ENCODE measurements at places on chromosomes 11 and 22.

GRCh38 chr11:30730011-30730410 is 143.9 kb upstream of the MPPED2 start:
- DNase-seq = no peak

DNA sequence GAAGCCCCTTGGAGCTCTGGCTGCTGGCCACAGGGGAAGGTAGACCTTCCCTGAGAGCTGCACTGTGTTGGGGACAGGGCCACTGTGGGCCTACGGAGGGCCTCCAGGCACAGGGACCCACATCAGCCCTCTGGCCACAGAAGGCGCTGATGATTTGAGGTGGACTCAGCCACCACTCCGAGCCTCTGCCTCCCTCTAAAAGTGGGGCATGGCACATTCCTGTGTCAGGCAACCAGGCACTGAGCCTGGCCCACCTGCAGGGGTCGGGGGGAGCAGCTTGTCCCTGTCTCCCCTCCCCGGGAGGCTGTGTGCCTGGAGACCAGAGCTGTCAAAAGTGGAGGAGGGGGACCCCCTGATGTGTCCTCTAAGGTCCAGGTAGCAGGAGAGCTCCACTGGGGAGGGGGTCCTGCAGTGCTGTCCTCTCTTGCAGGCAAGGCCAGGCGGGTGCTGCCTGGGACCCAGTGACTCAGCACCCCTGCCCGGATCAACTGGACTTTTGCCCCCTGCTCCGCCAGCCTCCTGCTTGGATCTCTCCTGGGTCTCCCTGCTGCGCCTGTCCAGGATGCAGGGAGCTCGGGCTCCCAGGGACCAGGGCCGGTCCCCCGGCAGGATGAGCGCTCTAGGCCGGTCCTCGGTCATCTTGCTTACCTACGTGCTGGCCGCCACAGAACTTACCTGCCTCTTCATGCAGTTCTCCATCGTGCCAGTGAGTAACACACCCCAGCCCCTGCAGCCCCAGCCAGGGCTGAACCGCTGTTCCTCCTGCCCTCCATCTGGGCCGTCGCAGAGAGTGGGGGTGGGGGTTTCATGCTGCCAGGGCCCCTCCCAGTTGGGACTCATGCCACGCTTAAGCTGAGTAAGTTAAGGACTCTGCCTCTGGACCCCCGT is 17.5 kb upstream of the CDKN1C start:
- no peak for DNase-seq

DNA sequence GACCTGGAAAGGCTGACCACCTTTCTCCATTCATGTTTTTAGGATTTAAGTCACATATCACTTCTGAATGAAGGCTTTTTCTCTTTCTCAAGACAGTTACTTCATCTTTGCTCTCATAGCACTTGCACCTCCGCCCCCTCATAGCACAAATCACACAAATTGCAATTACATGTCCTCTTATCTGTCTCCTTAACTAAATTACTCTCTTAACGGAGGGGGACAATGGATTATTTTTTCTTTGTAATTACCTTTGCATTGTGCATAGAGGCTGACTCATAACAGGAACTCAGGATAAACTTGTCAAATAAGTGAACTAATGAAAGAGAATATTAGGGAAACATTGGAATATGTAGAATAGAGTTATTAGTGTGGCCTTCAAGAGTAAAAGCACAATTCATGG is 94.7 kb downstream of the MUC15 start:
- no peak for DNase-seq

- DNase-seq = no peak
These were observed 736.7 kb upstream of the ANO5 start for GRCh38 chr11:21456186-21456585.

DNA sequence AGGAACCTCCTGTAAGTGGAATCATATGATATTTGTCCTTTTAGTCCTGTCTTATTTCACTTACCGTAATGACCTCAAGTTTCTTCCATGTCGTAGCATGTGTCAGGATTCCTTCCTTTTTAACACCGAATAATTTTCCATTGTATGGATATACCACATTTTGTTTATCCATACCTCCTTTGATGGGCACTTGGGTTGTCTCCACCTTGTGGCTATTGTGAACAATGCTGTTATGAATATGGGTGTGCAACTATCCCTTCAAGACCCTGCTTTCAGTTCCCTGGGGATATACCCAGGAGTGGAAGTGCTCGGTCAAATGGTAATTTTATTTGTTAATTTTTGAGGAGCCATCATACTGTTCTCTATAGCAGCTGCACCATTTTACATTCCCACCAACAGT is 244.9 kb upstream of the BLID start:
- DNase-seq = no peak

DNA sequence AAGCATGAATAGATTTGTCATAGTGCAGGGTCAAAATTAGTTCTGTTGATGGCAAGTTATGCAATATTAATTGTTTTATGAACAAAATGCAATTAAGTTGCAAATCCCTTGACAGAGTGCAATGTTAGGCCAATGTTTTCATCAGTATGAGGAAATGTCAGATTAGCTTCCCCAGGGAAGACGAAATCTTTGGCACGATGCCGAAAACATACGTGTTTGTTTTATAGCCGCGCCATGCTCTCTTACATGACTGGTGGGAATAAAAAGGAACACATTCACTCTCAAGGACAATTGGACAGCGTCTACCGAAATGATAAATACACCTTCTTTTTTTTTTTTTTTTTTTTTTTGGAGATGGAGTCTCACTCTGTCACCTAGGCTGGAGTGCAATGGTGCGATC is 27.0 kb downstream of the MFNG start:
- no peak for DNase-seq

GRCh38 chr11:119615882-119616196 is 113.2 kb downstream of the NECTIN1 start:
- no peak for DNase-seq

DNA sequence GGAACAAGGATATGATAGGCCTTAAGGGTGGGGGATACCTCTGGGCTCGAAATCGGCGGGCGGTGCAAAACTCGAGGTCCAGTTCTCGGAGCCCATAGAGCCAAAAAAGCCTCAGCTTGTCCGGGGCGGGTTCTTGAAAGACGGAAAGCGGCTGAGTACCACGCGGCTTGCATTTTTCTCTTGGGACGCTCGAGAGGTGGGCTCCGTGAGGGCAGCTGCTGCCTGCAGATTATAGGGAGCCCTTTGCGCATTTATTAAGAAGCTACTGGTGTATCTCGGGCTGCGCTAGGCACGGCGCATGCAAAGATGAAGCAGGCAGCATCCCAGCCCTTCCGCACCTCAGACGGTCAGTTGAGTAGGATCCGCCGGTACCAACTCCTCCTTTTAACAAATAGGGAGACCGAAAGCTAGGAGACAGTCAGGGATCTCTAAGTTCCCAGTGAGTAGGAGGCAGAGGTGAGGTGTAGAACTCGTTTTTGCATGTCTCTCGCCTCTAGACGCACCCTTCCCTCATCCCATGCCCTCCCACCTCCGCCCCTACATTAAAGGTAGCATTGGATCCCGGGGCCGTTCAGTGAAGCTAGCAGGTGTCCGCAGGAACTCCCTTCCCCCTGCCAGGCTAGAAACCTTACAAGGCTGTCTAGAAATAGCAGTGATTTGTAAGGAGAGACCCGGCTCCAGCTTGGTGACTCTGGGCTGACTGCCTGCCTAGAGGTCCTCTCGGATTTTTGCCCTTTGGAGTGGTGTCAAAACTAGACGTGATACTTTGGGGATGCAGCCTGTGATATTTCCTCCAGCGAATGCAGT is 768 bp downstream of the LDHA start:
- DNase-seq = no peak

DNA sequence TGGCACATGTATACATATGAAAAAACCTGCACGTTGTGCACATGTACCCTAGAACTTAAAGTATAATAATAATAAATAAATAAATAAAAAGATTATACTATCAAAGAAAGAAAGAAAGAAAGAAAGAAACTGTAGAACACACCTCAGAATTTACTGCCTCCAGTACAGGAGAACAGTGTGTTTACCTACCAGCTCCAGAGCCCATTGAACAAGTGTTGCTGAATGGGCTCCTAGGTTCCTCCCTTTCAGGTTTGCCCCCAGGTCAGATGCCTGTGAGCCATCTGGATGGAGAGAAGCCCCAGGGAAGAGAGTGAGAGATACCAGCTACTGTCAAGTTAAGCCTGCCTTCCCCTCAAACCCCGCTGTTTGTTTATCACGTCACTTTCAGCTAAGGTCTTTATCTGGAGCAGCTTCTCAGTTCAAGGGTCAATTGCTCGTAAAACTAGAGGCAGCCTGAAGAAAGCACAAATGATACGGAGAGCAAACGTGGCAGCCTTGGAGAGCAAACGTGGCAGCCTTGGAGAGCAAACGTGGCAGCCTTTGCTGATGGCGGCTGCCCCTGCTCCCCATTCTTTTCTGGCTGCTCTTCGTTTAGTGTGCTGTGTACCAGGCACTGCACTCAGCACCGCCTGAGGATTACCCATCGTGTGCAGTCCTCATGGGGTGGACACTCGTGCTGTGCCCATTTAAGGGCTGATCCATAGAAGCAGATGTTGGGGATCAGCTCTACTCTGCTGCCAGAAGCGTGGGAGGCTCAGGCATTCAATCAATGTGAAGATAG is 111.7 kb downstream of the ADAMTS15 start:
- DNase-seq = no peak

Measured in foreskin fibroblast (primary cell).